Bronchial epithelial cell (primary cell): ENCODE measurements at places on chromosomes 2 and 18. TPM values are rescaled to one million over a fixed set of nuclear protein-coding genes. Genes with fewer than 3 reads are reported as not detected.

DNA sequence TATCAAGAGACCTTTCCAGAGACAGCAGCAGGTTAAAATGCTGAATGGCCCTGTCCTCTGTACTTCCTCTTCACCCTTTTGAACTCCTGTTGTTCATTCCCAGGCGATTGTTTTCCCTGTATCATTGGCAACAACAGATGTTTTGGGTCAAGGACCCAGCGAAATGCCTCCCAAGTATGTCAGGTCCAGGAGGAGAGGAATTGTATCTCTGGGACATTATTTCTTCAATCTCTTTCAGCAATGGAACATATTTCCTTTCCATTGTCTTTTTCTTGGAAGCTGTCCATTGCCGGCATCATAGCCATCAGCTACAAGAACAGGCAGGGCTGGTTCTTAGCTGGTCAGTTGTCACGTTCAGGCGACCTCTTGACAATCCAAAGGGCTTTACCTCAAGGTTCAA, 76.2 kb downstream of the NRP2 start:
- DNase-seq = no peak

GRCh38 chr2:152400607-152401214, 65.7 kb downstream of the FMNL2 start:
- peak; percentile 61 for DNase-seq

The SMC6 gene
- total RNA-seq = 20.5 and 23.0 TPM in 2 replicates

The LRRTM1 gene
- not detected in 2 replicates for total RNA-seq

GRCh38 chr18:50465211-50466153, 90.6 kb downstream of the SKA1 start:
- DNase-seq = peak; percentile 30

The DNMT3A gene
- 12.9 and 21.3 TPM in 2 replicates for total RNA-seq

- no peak for DNase-seq
Observed at GRCh38 chr2:58006952-58007284, 39.7 kb upstream of the VRK2 start.

- peak; percentile 78 for DNase-seq
Observed at GRCh38 chr2:112055730-112056625, 909 bp downstream of the TMEM87B start.

- no peak for DNase-seq
Observed at GRCh38 chr2:99487906-99488305, 1.9 kb downstream of the REV1 start.

The RAX gene
- total RNA-seq = not detected in 2 replicates

DNA sequence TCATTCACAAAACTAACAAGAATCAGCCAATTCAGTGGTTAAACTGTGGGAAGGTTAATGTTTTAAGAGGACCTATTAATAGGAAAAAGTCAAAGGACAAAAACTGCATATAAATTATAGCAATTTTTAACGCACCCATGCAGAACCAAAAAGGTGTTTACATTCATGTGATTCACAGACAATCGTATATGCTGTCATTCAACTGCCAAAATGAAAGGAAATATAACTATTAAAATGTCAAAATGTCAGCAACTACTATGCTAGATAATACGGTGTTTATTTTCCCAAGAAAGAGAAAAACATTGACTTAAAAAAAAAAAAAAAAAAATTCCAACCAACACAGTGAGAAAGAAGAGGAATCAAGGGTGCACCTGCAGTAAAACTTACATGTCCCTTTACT, 48.5 kb downstream of the DYM start:
- no peak for DNase-seq

The KYNU gene
- 30.3 and 31.4 TPM in 2 replicates for total RNA-seq

GRCh38 chr2:75204833-75205232, 5.5 kb upstream of the TACR1 start:
- DNase-seq = no peak

The MAP4K4 gene
- total RNA-seq = 81.1 and 82.2 TPM in 2 replicates

The LBX2 gene
- total RNA-seq = 0.53 and 0.77 TPM in 2 replicates

- DNase-seq = peak; percentile 64
Observed at GRCh38 chr2:127083819-127084503, 23.0 kb downstream of the BIN1 start.

GRCh38 chr2:49794396-49794795, 640.1 kb upstream of the FSHR start:
- no peak for DNase-seq

GRCh38 chr2:119175517-119175916, 17.0 kb upstream of the C1QL2 start:
- no peak for DNase-seq

- no peak for DNase-seq
Observed at GRCh38 chr2:74646834-74647482, 1.2 kb downstream of the M1AP start.

DNA sequence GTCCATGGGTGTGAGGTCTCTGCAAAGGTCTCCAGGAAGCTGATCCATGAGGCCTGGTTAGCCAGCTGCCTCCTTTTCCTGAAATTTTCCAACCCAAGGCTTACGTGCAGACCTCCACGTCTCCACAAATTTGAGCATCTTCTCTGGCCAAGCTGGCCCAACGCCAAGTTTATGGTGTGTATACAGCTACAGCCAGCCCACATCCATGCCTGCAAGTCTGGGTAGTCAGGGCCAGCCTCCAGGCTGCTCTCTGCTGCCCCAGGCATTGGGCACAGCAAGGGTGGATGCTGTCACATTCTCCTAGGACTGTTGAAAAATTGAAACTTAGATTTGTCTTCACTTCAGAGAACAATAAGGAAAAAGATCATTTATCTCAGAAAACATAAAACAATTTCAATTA, 525.5 kb upstream of the CHAC2 start:
- DNase-seq = no peak

GRCh38 chr2:110115291-110116032, at the start of gene MALL:
MALL (minus strand) TSS chr2:110115822; CDS start chr2:110115792, 30 bp downstream.
- peak; percentile 78 for DNase-seq

The CDH2 gene
- 0.13 and 0.79 TPM in 2 replicates for total RNA-seq

The SERPINB12 gene
- total RNA-seq = 0.53 and 1.4 TPM in 2 replicates

The ZNF892 gene
- total RNA-seq = 5.8 and 5.9 TPM in 2 replicates

The STAT4 gene
- total RNA-seq = 7.1 and 12.3 TPM in 2 replicates

The COL5A2 gene
- total RNA-seq = 7.4 and 9.3 TPM in 2 replicates

DNA sequence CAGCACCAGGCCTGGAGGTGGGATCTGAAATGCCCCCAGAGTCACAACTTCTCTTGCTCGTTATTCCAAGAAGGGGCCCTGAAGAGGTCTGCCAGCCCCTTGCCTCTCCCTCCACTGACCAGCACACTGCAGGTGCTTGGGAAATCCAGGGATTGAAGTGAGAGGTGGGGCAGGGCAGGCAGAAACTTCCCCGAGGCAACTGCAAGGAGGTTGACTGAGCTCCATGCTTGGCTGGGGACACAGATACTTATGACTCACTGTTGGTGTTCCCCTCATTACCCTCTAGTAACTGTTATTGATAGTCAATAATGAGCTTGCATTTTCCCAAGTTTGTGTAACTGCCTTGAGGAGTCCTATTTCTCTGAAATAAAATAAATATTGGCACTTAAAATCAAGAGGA, 47.5 kb downstream of the MARCO start:
- DNase-seq = peak; percentile 56

The TMEM185B gene
- total RNA-seq = 20.8 and 21.5 TPM in 2 replicates

DNA sequence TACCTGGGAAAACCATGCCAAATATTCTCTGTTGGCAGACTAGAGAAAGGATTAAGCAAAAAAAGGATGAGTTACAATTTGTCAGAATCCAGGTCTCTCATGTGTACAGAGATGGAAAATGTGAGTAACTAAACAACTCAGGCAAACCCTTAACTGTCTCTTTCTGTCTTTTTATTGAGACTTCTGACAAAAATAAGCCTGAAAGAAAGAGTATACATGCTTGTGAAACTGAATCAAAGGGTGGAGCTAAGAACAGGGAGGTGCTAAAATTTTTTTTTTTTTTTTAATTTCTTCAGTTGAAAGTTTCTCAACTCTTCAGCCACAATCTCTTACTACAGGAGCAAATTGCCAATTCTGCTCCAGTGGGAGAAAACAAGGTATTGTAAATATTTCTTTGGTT, at the start of gene SERPINB10:
SERPINB10 (plus strand) TSS at position 295 of the 400 bp plus-strand sequence. CDS start 7,553 bp downstream, outside the sequence.
- DNase-seq = peak; percentile 50

DNA sequence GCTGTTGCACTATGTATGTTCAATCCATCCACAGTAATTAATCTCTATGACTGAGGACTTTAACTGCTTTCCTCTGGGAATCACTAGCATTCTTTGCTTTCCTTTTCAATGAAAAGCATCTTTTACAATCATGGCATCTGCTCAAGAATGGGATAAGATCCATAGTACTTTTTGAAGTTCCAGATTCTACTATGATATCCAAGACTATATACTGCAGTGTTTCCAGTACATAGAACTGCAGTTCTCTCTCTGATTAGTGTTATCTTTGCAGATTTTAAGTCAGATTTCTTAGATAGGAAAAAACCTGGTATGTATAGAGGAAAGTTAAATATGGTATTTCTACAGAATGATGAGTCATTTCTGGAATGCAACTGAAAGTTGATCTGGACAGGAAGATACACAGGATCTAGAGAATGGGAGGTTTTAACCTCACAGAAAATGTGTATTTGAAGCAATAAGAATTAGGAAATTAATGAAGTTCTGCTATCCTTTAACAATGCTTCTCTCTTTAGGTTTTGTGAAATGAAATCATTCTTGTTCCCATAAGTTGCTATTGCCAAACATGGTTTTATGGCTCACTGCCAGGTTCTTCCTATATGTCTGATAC, 670.7 kb downstream of the ERBB4 start:
- DNase-seq = peak; percentile 73
